ENCODE measurements at places on chromosomes 2 and 18.

DNA sequence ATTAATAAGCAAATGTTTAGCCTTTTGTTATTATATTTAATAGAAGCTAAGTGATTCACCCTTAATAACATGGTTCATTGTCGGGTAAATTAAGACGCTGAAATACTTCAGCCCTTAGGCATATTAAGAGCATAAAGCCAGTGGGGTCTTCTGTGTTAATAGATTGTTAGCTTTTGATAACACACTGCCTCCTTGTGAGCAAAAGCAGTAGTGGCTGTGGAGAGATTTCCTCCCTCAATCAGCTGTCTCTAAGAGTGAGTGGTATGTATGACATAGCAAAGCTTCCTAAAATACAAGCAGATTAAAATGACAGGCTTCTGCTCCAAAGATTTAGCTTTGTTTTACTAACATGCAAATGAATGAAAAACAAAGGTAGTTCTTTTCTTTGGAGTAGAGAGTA lies 143.7 kb upstream of the SYT4 start:
- no peak for DNase-seq

DNA sequence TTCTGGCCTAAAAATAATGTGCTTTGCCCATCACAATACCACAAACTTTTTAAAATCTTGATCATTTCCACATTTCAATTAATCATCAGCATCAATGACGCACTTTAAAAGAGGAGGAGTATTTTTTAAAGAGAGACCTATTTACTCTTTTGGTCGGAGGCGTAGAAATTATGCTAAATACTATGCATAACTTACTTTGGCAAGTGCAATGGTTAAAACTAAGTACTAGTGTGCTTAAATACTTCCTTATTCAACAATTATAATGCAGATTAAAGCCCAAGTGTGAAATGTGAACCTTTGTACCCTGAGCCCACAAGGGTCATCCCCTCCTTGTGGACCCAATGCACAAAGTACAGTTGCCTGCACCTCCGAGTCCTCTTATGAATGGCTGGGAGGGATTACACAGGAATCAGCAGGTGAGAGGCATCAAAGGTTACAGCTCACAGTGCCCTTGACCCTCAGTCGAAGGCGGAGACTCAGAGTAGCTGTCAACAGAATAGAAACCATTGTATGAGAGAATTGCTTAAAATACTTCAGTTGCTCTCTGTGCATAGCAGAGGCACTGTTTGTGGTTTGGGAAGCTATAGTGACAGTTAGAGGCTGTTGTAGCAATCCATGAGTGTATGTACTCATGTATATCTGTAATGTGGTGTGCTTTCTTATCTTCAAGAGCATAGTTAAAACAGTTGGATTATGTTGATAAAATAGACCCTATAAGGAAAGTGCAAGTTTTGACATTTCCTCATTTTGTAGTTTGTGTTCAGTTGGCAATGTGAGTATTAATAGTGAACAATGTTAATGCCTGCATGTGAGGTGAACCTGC lies 151.7 kb upstream of the ITGA4 start:
- DNase-seq = peak; percentile 65

DNA sequence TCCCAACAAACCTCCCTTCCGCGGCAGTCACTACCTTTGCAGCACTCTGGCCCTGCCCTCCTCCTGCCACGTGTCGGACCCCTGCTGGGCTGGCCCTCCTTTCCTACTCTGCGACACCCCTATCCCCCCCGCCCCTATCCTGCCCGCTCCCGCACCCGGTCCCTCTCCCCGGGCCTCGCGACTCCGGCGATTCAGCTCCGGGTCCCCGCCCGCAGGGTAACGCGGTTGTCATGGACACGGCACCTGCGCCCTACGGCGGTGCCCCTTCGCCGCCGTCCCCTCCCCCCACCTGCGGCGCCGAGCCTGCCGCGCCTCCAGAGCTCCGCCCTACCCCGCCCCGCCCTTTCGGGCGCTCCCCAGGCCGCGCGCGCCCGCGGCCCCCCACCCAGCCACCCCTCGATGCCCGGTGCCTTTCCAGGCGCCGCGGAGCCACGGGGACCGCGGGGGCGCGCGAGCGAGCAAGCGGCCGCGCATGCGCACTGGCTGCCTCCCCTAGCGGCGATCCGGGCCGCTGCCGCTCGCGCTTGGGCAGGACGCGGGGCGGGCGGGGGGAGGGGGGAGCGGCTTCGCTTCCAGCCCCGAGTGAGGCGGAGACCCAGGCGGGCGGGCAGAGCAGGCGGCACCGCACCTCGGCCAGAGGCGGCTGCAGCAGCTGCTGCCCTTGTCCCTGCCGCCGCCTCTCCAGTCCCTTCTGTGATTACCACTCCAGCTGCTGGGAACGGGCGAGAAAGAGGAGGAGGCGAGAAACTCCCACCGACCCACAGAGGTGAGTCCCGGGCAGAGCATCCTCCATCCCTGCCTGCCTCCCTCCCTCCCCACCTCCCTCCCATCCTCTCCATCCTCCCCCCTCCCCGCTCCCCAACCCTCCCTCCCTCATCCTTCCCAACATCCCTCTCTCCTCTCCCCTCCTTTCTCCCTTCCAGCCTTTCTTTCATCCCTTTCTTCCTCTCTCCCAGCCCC lies at the start of gene CTNNA2:
Gene CTNNA2 (plus strand): TSS at position 610 of the 960 bp plus-strand sequence.
- no peak for DNase-seq

- DNase-seq = no peak
These were observed 727 bp downstream of the KIF1A start for GRCh38 chr2:240819126-240819857.

GRCh38 chr2:15747603-15748471 lies 156.2 kb downstream of the DDX1 start:
- no peak for DNase-seq

- DNase-seq = no peak
These were observed 35.0 kb downstream of the SLC14A2 start for GRCh38 chr18:45650321-45650720.

GRCh38 chr18:68665628-68666027 lies 49.3 kb downstream of the TMX3 start:
- no peak for DNase-seq

DNA sequence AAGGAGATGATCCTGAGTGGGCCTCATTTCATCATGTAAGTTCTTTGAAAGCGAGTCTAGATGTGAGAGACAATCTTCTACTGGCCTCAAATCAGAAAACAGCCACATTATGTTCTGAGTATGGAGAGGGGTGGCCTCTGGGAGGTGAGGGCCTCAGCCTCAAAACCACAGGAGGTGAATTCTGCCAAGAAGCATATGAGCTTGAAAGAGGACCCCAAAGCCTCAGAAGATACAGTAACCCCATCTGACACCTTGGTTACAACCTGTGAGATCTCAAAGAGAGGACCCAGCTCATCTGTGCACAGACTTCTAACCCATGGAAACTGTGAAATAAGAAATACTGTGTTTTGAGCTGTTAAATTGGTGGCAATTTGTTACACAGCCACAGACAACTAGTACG lies 200.1 kb downstream of the ARHGAP15 start:
- no peak for DNase-seq

DNA sequence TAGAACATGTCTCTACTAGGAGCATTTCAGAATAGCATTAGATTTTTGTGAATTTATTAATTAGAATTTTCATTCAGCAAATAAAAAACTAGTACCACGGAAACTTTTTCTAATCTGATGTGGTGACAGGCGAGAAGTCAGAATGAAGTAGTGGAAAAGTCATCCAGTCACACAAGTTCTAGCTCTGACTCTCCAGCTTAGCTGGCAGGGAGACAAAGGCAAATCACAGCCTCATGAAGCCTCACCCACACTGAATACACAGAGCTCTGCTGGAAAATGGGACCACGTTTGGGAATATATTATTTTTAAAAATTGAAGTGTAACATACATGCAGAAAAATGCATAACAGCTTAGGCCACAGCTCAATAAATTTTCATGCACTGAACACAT lies 86.1 kb downstream of the L3MBTL4 start:
- no peak for DNase-seq

DNA sequence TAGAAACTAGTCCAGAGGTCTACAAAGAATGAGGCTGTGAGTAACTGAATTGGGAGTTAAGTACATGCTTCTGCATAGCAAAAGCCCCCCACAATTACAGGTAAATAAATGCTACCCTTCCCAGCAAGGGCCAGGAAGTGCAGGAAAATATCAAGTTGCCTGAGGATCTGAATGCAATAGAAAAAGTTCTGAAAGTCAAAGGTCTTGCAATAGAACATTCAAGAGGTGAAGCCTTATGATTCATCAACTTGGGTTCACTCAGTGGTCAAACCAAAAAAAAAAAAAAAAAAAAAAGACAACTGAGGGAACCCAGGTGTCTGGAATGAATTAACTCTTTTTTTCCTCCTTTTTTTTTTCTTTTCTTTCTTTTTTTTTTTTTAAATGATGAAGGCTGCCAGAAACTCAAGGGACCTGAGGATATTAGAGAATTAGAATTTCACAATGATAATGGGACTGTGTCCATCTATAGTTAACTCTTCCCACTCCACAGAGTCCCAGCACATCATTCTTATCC lies 42.9 kb upstream of the RFX8 start:
- no peak for DNase-seq

DNA sequence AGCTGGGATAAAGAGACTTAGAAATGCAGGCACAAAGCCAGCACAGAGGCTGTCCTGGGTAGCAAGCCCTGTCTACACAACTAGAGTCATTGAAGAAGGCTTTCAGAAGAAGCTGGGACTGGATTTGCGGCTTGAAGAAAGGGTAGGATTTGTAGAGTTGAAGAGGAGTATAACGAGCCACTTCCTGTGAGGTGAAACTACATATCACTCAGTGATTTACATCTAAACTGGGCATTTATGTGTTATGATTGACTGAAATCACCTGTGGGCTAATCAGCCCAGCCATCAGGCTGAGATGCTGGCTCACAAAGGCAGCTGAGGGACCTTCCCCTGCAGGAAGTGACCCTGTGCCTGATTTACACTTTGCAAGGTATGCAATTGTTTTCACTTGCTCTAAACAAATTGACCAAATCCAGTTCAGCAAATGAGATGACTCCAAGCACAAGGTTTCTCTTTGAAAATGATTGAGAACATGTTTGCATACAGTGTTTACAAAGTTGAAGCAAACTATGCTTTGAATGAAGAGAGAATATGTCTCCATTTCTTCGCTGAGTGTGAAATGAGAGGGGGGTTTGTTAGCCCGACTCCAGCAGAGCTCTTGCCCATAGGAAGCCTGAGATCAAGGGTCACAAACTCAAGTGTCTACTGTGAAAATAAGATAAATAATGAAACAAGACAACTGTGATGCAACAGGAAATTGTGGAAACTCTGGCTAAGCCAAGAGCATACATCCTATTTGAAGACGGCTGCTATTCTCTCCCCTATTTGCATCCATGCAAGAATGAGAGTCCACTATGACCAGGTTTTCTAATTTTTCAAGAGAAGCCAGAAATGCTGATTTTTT lies 69.3 kb upstream of the HK2 start:
- DNase-seq = no peak

- DNase-seq = no peak
These were observed 19.5 kb downstream of the FBXO15 start for GRCh38 chr18:74128159-74128558.

GRCh38 chr2:128320906-128321771 lies 2.5 kb upstream of the HS6ST1 start:
- no peak for DNase-seq

DNA sequence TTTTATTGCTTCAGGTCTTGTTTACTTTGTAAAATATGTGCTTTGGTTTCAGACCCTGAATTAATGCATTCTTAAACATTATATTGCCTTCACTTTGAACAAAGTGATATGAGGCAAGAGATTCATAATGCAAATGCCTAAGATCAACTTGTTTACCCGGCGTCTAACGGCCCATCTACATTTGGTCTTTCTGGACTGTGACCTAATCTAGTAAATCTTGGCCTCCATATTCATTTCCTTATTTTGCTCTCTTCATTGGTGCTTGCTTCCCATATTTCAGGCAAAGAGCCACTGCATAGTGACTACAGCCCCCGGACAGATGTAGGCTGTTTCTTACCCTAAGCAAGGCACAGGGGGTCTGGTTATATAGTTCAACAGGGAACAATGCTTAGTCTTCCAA lies 53.0 kb upstream of the SLC39A10 start:
- no peak for DNase-seq

DNA sequence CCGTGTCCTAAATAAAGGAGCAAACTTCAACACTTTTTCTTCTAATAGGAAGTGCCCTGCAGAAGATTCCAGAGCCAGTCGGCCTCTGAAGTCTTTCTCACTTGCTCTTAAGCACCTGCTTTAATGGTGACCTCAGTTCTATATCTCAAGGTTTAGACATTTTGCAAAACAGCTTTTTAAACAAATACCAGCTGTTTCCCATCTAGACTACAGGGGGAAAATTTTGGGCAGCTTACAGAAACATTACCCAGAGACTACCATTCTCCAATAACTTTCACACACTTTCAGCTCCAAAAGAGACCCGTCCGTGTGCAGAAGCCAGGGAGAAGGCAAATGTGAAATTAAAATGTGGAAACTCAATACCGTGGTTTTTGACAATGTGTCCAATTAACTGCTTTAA lies 285.3 kb upstream of the CCDC68 start:
- DNase-seq = no peak

DNA sequence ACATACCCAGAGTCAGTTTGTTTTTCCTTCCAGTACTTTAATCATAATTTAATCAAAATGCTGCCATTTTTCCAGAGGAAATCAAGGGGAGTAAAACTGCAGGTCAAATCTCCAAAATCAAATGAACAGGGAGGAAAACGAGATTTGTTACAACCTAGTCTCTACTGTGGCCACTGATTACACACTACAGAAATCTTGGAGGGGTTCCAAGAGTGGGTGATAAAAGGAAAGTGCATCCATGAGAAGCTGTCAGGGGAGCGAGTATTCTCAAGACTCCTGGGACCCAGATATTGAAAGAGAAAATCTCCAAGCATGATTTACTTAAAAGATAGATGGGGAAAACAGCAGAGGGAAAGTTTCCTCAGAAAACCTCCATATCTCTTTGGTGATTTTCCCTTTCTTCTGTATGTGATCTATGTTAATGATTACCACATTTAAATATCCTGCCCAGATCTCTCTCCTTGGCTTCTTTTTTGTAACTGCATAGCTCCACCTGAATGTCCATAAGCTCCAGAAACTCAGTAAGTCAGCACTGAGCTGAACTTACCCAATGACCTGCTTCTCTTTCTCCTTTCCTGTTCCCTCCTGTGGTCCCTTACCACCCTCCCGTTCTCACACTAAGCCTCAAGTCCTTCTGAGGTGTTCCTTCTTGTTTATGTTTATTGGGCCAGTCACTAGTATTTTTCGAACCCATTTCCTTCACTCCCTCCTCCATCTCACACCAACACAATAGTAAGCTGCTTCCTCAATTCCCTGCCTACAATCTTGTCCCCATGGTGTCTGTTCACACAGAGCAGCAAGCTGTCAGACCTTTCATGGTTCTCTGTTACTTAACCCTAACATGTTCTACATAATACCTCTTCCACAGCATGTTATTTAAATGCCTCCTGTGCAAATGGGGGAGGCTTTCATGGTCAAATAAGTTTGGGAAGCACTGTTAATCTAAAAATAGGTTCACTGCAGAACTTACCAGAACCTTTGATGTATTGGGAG lies 73.9 kb upstream of the TWSG1 start:
- DNase-seq = no peak

GRCh38 chr18:74942319-74942910 lies 266.5 kb downstream of the PTGR3 start:
- no peak for DNase-seq

DNA sequence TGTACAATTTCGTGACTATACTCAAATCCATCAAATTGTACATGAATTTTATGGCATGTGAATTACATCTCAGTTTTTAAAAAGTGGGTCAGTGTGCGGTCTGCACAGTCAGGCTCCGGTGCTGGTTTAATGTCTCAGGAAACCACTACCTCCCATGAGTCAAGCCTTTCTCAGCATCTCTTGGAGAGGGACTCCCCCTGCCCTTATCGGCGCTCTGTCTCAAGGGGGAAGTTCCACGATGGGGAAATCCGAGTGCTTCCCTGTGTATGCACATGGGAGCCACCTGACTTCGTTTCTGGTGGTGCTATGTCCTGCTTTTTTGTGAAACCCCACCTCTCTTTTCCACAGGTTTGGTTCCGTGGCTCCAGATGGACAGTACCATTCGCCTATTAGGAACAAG lies 72.5 kb downstream of the ACOXL start:
- DNase-seq = peak; percentile 94

Measured in natural killer cell treated with Interleukin-12 subunit alpha and Interleukin-12 subunit beta and Interleukin-15 and Interleukin-18, amount 100 ng/mL, for 72 hours (primary cell).